Left kidney (tissue), 8 donors: ENCODE measurements at places on chromosomes 16 and 17. TPM values are rescaled to one million over a fixed set of nuclear protein-coding genes. Genes with fewer than 3 reads are reported as not detected.

The RAB11FIP3 gene
- polyA plus RNA-seq, result 127 TPM

The COPZ2 gene
- polyA plus RNA-seq, result 15.3 TPM

The HYDIN gene
- polyA plus RNA-seq, result 18.6 TPM

The ARL4D gene
- polyA plus RNA-seq, result 7.1 TPM

The C1QL1 gene
- polyA plus RNA-seq, result 0.91 TPM

The EMP2 gene
- polyA plus RNA-seq, result 21.2 TPM

The GPRC5B gene
- 106 TPM for polyA plus RNA-seq

The OTOP2 gene
- not detected for polyA plus RNA-seq

The MAF gene
- polyA plus RNA-seq, result 53.7 TPM

The ITGB3 gene
- 21.8 TPM for polyA plus RNA-seq

The ITGAD gene
- 0.52 TPM for polyA plus RNA-seq

The CMTM1 gene
- 7.0 TPM for polyA plus RNA-seq

The SYT17 gene
- 12.2 TPM for polyA plus RNA-seq

The FBXW10 gene
- 1.0 TPM for polyA plus RNA-seq

The KRT9 gene
- not detected for polyA plus RNA-seq

The CARD14 gene
- 2.2 TPM for polyA plus RNA-seq

The PITPNC1 gene
- polyA plus RNA-seq, result 22.3 TPM

The CSH2 gene
- 0.20 TPM for polyA plus RNA-seq

The MAP3K14 gene
- 5.1 TPM for polyA plus RNA-seq

The RAB40C gene
- 17.3 TPM for polyA plus RNA-seq

The TSNAXIP1 gene
- polyA plus RNA-seq, result 7.8 TPM

The EPN2 gene
- 44.4 TPM for polyA plus RNA-seq

The LRRC45 gene
- 10.4 TPM for polyA plus RNA-seq
